ENCODE measurements at places on chromosomes 16 and 17.

DNA sequence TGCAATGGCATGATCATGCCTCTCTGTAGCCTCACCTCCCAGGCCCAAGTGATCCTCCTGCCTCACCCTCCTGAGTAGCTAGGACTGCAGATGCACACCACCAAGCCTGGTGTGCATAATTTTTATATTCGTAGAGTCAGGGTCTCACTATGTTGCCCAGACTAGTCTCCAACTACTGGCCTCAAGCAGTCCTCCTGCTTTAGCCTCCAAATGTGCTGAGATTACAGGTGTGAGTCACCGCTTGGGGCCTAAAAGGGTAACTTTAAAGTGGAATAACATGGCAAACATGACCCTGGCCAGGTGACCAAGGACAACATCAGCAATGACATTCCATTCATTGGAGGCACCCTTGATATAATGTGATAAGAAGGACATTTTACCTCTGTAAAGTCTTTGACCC, 26.1 kb downstream of the HSBP1 start:
- DNase-seq, result no peak

- DNase-seq, result no peak
These were observed 7.4 kb upstream of the TBX4 start for GRCh38 chr17:61444831-61445230.

DNA sequence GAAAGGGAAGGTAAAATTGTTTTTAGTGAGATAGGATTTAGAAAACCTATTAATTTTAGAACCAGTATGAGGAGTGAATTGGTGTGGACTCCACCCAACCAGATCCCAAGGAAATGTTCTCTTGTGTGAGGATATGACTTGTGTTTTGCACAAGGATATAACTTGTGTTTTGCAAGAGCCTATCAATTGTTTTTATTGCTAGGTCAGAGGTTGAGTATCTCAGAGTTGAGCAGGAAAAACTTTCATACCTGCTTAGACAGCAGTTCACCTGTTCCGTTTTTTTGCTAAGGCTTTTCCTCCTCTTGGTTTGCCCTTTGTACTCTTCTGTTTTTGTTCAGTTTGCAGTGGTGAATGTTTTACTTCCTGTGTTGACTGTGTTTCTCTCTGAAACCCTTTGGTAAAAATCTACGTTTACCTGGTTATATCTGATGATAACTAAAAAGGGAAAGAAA, 5.1 kb downstream of the NBR1 start:
- DNase-seq, result no peak

DNA sequence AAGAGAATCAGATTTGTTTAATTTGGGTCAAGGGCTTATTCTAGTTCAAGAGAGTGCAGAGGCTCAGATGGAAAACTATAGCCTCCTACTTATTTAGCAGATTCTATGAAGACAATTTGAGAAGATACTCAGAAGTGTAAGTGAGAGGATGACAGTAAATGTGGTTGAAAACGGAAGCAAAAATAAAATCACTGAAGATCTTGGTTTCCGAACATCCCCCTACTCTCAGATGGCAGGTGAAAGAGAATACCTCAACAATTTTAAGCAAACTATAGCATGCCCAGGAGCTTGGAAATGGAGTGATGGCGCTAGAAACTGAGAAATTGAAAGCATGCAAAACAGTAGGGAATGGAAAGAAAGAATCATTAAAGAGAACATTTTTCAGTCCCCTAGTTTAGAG, 705.5 kb upstream of the CDH8 start:
- no peak for DNase-seq

DNA sequence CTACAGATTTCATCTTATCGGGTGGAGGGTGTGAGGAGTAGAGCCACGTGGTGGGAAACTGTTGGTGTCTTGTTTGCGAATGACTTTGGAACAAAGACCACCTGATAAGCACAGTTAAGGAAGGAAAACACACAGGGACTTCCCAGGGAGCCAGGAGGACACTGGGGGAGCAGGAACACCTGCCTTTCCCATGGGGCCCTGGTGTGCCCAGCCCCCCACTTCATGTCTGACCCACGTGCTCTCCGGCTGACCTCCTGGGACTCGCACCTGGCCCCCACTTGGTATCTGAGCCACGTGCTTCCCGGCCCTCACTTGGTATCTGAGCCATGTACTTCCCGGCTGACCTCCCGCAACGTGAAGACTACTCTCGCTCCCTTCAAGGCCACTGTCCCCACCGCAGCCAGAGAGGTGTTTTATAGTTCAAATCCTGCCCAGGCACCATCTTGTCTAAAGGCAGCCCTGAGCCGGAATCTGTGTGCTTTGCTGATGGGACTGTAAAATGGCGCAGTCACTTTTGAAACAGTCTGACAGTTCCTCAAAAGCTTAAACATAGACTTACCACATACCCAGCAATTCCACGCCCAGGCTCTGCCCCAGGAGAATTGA, 5.4 kb upstream of the CSNK1D start:
- no peak for DNase-seq

GRCh38 chr16:73319737-73320136, 271.8 kb upstream of the ZFHX3 start:
- DNase-seq, result no peak

DNA sequence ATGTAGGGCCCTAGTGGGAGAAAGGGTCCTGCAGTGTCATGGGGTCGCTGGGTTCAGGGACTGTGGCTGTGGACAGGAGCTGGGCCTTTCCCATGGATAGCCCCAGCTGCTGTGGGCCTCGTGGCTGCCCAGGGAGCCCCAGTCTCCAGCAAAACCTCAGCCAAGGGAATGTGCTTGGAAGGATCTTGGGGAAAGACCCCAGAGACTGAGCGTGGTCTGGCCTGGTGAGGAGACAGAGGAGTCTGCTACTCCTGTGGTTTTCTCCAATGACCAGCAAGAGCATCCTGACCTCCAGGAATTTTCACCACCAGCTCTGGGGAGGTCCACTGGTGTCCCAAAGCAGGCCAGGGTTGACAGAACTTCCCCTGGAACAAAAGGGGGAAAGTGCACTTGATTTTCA, 42.3 kb downstream of the RNF112 start:
- no peak for DNase-seq

GRCh38 chr16:35391328-35391727, 1931.9 kb downstream of the TP53TG3F start:
- DNase-seq, result no peak

- DNase-seq, result no peak
These were observed 6.9 kb downstream of the ERCC4 start for GRCh38 chr16:13926891-13927290.

GRCh38 chr16:50831751-50832150, 89.9 kb downstream of the CYLD start:
- DNase-seq, result no peak

- no peak for DNase-seq
These were observed 142.5 kb downstream of the CMIP start for GRCh38 chr16:81586977-81587625.

DNA sequence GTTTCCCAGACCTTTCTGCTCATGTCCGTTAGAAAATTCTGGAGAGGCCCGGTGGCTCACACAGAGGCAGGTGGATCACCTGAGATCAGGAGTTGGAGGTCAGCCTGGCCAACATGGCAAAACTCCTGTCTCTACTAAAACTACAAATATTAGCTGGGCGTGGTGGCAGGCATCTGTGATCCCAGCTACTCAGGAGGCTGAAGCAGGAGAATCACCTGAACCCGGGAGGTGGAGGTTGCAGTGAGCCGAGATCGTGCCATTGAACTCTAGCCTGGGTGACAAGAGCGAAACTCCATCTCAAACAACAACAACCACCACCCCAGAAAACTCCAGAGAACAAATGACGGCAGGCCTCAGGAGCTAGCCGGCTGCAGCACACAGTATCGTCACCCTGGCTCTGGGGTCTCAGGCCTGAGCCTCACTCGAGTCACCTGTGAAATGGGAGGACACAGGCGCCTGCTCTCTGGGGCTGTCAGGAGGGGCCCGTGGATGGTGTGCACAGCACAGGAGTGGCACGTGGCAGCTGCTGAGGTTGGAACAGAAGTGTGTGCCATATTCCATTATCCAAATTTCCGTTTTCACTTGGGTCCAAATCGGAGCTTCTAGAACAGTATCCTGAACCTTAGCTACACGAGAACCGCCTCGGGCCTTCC, 3.3 kb upstream of the SLC38A8 start:
- DNase-seq, result no peak

- DNase-seq, result no peak
These were observed 5.0 kb downstream of the CHMP6 start for GRCh38 chr17:80996422-80997305.

DNA sequence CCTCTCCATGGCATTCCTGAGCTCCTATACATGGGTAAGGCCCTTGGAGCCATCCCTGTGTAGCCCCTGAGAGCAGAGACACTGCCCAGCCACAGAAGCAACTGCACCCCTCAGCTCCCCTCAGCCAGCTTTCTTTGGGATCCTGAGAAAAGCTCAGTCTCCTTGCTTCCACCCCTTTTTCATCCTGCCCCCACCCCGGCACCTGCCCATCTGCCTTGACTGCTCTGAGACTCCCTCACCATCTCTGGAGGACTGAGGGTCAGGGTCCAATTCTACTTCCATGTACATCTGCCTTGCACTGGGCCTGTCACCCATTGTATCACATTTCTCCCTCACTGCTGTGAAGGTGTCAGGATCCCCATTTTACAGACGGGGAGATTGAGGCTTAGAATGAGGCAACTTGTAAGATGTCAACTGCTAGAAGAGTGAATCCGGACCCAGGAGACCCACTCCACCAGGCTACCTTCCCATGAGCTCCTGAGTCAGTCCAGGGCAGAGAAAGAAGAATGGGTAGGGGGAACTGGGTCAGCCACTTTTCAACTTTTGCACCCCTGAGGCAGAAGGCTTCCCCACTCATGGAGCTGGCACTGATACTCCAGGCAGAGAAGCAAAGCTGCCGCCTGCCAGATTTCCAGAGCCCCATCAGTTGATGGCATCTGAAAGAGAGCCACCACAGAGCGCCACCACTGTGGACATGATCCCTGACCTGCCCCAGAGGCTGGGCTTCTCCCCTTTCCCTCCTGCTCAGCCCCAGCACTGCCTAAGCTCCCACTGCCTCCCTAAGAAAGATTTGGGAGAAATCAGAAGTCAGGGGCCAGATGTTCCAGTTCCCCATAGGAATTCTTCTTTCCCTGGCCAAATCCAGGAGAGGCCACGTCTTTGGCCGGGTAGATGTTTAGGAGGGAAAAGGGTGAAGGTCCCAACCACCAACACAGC, 135.4 kb downstream of the TMEM132E start:
- no peak for DNase-seq

GRCh38 chr16:66751053-66751302, 431 bp downstream of the DYNC1LI2 start:
- DNase-seq, result no peak

GRCh38 chr17:45320931-45321461, 4.2 kb upstream of the MAP3K14 start:
- peak; percentile 63 for DNase-seq

- no peak for DNase-seq
These were observed 18.0 kb downstream of the WDR45B start for GRCh38 chr17:82630212-82630611.

DNA sequence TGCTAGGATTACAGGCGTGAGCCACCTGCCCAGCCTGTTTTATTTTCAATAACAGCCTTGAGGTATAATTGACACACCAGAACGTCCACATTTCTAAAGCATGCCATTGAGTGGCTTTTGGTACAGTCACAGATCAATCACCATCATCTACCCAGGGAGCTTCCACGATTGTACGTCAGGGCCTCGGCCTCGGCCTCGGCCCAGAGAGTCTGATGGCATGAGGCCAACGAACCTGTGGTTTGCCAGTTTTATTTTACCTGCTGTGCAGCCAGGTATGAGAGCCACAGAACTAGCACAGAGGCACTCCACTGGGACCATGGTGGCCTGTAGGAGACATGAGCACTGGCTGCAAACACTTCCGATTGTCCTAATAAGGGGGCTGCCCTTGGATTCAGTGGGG, 8.3 kb downstream of the UBALD1 start:
- DNase-seq, result no peak

DNA sequence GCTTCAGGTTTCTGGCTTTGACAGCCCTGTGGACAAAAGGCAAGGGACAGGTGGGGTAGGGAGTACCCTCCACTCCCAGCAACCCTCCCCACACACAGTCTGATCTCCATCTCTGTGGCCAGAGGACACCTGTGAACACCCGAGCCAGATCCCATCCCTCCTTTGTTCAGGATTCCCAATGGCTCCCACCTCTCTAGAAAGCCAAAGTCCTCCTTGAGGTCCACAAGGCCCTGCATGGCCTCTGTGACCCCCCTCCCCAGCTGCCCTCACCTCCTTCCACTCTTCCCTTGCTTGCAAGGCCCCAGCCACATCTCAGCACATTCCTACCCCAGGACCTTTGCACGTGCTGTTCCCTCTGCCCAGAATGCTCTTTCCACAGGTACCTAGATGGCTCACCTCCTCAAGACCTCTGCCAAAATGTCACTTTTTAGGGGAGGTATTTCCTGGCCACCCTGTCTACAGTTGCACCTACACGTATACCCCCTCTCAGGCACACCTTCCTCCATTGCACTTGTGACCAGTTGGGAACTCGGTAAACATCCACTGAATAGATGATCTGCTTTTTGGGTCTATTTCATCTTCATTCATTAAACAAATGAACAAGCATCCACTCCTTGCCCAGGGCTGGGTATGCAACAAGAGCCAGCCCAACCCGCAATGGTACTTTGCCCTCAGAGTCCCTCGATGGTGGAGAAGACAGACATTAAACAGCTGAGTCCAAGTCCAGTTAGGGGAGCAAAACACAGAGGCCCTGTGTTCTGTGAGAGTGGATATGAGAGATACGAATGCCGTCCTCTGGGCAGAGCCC, 107.0 kb downstream of the CRLF3 start:
- no peak for DNase-seq

DNA sequence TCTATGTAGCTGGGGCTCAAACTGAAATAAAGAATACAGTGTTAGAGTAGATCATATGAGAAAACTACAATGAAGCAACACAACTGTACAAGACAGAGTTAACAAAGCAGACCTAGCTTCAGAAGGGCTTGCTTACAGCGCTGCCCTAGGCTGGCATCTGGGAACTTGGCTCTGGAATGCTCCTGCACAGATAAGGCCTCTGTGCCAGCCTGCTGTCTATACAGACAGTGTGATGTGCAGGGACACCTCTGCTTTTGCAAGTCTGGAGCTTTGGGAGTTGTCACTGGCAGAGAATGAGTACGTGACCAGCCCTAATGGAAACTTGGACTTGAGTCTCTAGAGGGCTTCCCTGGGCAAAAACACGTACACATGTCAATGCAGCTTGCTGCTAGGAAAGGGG, 32.1 kb upstream of the SLC38A8 start:
- no peak for DNase-seq

DNA sequence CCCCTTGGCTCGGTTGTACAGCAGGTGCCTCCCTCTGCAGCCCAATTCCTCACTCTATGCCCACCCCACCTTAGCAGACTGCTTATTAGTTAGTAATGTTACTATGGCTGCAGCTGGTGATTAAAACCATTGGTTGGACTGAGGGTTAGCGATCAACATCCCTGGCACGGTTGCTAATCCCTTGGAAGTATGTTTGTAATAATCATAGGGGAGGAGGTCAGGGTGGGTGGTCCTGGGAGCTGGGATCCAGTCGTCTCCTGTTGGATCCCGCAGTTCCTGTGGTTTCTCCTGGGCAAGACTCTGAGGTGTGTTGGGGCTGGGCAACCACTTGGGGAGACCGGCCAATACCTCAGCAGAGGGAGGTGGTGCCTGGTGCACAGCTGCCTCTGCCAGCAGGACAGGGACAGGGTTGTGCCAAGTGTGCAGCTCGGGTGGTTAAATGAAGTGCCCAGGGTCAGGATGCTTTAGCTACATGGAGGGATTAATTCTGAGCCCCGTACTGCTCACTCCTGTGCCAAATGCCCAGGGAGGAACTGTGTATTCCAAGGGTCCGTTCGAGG, 38.0 kb downstream of the FZD2 start:
- no peak for DNase-seq
